ENCODE measurements at places on chromosomes 12 and 14.

DNA sequence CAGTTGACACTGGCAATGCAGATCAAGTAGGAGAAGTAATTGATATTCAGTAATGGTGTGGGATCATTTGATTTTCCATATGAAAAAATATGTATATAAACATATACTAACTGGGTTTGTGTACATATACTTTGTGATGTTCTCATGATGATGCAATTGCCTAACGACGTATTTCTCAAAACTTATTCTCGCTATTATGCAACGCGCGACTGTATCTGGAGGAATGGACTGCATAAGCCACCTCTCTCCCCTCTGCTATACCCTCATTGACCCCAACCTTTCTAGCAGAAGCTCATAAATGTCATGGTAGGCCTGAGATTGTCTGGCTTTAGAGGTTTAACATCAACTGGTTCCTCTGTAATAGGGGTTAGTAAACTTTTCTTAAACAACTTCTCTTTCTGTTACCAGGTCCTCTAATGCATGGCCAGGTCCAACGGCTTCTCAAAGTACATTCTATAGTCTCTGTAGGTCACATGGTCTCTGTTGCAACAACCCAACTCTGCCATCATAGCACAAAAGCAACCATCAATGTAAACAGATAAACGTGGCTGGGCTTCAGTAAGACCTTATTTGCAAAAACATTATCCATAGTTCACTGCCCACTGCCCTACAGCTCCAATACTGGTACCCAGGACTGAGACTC lies 59.3 kb downstream of the FOXN3 start:
- no peak for DNase-seq

GRCh38 chr12:127781336-127781735 lies 485.6 kb upstream of the TMEM132C start:
- no peak for DNase-seq

- no peak for DNase-seq
Observed at GRCh38 chr12:43062201-43062895, 472.8 kb upstream of the PRICKLE1 start.

- DNase-seq = no peak
Observed at GRCh38 chr14:64684091-64684490, 20.1 kb upstream of the PLEKHG3 start.

- no peak for DNase-seq
Observed at GRCh38 chr12:64237382-64237781, 15.3 kb upstream of the KICS2 start.

DNA sequence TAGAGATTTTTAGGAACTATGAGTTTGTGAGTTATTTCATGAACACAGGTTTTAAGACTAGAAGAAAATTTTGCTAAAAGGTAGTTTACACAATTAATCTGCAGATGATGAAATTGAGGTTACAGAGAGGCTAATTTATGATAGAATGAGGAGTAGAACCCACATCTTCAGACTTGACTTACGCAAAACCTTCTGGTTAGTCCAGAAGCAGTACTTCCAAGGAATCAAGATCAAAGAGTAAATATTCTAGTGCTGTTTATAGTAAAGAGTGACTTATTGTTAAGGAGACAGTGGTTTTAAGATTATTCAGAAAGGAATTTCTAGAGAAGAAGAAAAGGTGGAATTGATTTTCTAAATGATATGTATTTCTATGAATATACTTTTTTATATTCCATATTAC lies 10.6 kb upstream of the KITLG start:
- DNase-seq = no peak

- DNase-seq = no peak
Observed at GRCh38 chr14:78737601-78738000, 567.4 kb downstream of the NRXN3 start.

DNA sequence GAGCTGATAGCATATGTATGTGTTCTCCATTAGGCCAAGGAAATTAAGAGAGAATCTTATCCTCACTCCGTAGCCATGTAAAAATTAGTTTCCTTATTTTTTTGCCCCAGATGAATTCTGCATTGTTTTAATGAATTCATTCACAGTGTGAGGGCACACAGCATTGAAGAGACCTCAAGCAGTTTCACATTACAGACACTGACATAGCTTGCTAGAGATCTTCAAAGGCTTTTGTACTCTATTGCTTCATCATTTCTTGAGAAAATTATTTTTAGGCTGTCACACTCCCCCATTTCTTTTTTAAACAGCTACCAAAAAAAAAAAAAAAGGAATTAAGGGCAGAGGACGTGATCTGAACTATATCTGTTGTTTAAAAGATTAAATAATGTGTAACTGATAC lies 251.1 kb downstream of the BCAT1 start:
- no peak for DNase-seq

DNA sequence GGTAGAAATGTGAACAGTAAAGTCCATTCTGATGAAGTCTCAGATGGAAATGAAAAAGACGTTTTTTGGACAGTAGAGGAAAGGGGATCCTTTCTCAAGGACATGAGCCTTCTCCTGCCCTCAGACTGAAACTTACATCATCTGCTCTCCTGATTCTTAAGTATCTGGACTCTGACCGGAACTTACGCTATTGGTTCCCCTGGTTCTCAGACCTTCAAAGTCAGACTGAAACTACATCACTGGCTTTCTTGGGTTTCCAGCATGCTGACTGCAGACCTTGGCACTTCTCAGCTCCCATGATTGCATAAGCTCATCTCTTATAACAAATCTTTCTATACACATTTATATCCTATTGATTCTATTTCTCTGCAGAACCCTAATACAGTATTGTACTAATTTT lies 291.0 kb downstream of the SNAPC1 start:
- no peak for DNase-seq

DNA sequence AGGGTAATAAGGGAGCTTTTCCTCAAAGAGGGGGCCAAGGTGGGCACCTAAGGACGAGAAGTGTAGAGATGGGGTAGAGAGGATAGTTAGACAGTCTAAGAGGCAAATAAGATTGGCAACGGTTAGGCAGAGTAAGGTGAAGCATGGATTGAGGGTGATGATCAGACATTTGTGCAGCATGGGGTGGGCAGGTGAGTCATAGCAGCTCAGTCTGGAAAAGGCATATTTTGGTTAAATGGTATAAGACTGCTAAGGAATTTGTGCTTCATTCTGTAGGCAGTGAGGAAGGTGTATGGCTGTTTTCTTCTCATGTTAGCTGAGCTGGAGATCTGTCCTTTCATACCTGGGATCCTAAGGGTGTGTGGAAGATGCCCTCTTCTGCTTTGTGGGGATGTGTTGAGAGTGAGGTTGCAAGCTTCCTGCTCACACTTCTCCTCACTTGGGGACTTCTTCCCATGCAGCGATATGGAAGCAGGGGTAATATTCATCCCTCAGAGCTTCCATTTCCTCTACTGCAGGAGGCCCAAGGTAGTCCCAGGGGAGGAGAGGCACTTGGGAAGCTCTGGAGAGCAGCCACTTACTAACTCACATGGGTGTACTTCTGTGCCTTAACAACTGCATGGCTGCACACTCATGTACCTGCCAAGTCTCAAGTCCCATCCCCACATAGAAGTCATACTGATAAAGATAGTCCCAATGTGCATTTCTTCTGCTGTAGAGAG lies 28.9 kb downstream of the GSG1 start:
- DNase-seq = no peak

DNA sequence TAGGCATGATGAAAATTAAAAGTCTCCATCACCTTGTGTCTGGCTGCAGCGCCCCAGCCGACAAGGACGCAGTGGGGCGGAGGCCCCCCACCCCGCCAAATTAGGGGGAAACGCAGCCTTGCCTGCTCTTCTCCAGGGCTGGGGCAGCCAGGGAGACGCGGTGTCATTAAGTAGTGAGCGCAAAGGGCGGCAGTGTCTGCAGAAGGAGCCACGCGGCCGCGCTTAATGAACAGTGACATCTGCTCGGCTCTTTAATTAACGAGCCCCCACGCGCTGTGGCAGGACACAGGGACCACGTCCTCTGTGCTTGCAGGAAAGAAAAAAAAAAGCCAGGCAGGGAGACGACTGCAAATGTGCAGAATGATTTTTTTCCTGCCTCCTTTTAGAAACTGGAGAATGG lies 93.4 kb upstream of the NCOR2 start:
- DNase-seq = no peak

GRCh38 chr12:89327486-89328094 lies 24.7 kb downstream of the DUSP6 start:
- no peak for DNase-seq

GRCh38 chr14:61872452-61872851 lies 110.2 kb downstream of the SNAPC1 start:
- no peak for DNase-seq

DNA sequence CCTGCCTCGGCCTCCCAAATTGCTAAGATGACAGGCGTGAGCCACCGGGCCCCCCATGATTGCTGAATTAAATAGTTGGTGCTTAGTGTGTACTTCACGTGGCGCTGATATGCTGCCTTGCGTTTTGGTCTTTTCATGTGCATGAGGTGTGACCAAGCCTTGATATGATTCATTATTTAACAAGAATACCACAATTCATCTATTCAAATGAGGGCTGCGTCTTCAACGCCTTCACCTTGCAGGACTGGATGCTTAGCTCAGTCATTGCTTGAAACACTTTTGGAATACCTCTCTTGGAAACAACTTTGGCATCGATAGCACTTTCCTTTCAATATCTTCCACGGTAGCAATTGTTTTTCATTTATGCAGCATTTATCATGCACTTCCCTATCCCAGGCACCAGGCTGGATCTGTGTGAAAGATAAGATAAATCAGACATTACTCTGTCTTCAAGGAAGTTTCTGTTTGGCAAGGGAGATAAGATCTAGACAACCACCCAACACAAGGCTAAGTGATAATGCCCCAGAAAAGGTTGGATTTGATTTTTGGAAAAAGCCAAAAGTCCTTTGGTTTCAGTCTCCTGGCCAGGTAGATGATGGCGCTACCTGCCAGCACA lies 1.3 kb upstream of the TEAD4 start:
- no peak for DNase-seq

GRCh38 chr12:7729746-7730145 lies 17.4 kb downstream of the CLEC4C start:
- DNase-seq = no peak

DNA sequence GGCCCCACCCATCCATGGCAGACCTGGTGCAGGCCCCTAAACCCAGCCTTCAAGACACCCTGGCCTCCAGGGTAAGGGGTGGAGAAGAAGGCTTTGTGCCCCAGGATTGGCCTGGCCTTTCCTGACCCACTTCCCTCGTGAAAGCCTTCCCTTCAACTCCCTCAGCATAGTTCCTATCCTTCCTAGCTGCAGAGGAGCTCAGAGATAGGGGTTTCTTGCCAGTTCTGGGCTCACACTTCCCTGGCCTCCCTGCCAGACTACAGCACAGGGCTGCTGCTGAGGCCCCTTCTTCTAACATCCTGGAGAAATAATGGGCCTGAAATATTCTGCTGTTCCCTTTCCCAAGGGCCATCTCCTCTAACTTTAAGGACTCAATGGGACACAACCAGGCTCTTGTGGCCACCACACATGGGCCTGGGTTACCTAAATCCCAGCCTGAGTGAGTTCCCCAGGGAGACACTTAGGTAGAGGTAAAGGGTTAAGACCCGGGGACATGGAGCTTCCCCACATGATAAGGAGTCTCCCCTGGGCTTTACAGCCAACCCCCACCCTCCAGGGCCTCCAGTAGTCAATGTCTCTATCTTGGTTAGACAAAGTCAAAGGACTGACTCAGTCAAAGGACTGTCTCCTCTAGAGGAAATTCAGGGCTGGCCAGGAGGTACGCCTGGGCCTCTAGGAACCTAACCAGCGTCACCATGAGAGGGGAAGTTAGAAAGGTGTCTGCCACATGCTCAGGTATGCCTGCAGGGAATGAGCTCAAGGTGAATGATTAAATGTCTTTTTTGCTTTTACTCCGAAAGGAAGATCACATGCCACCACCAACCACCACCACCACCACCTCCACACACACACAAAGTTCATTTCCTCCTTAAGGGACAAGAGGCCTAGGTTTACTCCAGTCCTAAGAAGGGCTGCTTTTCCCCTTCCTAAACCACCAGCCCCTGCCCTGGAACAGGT lies 7.1 kb downstream of the ZFP36L1 start:
- peak; percentile 36 for DNase-seq

DNA sequence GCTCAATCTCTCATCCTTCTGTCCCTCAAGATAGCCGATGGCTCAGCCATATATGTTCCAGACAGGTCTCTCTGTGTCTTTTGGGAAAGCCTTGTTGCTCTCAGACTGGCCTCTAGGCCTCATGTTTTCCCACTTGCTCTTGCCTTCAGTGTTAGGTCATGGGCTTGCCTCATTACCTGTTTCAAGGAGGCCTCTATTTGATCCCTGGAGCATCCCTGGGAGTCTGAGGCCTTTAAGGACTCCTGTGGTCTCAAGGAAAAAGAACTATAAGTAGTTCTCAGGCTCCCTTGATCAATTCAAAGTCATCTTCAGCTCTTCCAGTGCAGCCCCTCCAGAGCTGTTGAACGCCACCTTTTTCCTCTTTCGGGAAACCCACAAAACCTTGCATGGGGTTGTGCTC lies 47.9 kb downstream of the NTF3 start:
- DNase-seq = no peak

DNA sequence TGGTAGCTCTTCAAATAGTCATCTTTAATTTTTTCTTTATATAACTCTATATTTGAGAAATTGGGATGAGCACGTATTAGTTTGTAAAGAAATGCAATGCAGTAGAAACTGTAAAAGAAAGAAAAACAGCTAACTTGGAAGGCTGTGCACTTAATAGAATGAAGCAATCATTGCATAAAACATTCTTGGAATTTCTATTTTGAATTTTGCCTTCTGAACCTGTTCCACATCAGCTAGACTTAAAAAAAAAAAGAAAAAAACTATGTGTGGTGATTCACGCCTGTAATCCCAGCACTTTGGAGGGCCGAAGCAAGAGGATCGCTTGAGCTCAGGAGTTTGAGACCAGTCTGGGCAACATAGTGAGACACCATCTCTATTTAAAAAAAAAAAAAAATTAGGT lies 29.4 kb downstream of the SCN8A start:
- no peak for DNase-seq

- DNase-seq = no peak
Observed at GRCh38 chr12:59699421-59700152, 103.8 kb downstream of the SLC16A7 start.

- no peak for DNase-seq
Observed at GRCh38 chr12:64491718-64492117, 39.8 kb downstream of the TBK1 start.

- no peak for DNase-seq
Observed at GRCh38 chr12:58206876-58207275, 265.5 kb downstream of the ATP23 start.

DNA sequence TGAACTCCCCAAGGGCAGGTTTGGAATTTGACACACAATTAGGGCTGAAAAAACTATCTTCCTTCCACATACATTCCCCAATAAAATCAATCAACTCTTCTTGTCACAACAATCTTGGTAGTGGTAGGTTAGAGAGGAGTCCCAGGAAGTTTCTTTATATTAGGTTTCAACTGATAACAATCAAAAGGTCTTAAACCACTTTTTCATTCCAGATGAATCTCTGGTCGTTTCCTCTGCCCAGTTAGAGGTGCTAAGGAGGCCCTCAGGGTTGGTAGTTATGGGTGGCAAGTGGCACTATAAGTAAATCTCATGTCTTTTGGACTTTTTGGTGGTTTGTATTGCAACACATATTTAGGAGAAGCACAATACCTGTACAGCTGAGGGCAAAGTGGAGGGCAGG lies 1.7 kb upstream of the SLC38A2 start:
- no peak for DNase-seq

- DNase-seq = no peak
Observed at GRCh38 chr12:65695113-65695865, 129.0 kb upstream of the HMGA2 start.

GRCh38 chr12:3751151-3752095 lies 1.5 kb downstream of the CRACR2A start:
- DNase-seq = no peak
